ENCODE measurements at places on chromosomes 11 and 22.
A peak's percentile ranks its signal among the peaks of the same experiment; 100 is the strongest.

DNA sequence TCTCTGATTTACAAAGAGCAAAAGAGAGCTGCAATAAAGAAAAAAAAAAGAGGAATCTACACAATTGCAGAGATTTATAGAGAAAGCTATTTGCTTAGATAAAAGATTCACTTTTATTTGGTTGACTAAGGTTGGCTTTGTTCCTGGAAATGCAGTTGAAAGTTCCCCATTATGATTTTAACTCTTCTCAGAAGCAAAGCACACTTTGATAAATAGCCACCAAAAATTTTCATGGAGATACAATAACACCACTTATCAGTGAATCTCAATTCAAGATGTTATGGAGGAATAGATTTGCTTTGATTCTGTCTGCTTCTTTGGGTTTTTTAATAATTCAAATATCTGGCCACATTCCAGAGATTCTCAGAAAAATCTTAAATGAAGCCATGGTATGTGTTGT, 88.5 kb upstream of the ANO3 start:
- DNase-seq, result no peak

DNA sequence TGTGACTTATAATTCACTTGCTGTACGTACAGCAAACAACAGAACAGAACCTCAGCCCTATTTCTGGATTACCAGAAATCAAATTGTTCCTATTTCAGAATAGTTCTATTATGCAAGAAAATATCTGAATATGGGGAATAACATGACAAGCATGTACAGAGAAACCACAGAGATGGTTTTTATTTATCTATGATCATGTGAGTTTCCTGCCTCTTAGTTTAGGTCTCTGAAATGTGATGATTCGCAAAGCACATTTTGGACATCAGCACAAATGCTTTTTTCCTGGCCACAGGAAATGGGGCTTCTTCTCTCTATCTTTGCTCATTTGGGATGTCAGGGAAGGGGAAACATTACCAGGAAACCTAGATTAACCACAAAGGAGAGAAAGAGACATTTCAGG, 266.7 kb upstream of the CTSC start:
- DNase-seq, result no peak

DNA sequence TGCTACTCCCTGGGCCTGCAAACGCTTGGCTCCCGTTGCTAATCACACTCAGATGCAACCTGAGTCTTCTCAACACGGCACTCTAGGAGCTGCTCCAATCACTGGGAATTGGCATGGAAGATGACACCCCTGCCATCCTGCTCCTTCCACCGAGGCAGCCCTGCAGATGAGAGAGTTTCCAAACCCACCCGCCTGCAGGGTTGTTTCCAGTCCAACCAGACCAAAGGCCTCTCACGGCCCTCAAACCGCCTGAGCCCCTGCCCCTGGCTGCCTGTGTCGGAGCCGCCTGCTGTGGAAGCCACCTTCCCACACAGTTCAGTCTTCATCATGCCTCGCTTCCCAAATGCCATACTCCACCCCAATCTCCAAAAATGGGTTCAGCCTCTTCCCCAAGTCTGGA, 36.8 kb upstream of the TP53I11 start:
- DNase-seq, result no peak

GRCh38 chr11:111355101-111355500, 24.0 kb downstream of the POU2AF1 start:
- no peak for DNase-seq

- peak; percentile 68 for DNase-seq
Measured at GRCh38 chr22:31952472-31952871, 8.1 kb downstream of the YWHAH start.

DNA sequence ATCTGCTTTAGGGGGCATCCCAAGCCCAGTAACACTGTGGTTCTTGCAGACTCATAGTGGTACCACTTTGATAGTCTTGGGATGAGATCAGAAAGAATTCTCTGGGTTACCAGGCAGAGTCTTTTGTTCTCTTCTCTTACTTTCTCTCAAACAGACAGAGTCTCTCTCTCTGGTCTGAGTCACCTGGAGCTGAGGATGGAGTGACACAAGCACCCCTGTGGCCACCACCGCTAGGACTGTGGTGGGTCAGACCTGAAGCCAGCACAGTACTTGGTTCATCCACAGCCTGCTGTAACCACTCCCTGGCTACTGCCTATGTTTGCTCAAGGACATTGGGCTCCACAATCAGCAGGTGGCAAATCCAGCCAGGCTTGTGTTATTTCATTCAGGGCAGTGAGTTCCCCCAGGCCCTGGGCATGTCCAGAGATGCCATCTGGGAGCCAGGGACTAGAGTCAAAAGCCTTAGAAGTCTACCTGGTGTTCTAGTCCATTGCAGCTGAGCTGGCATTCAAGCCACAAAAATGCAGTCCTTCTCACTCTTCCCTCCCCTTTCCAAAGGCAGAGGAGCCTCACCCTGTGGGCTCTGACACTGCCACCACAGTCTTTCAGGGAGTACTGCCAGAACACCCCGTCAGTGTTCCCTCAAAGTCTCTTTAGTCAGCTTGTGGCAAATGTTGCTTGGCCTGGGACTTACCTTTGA, 29.9 kb downstream of the ENDOD1 start:
- no peak for DNase-seq

DNA sequence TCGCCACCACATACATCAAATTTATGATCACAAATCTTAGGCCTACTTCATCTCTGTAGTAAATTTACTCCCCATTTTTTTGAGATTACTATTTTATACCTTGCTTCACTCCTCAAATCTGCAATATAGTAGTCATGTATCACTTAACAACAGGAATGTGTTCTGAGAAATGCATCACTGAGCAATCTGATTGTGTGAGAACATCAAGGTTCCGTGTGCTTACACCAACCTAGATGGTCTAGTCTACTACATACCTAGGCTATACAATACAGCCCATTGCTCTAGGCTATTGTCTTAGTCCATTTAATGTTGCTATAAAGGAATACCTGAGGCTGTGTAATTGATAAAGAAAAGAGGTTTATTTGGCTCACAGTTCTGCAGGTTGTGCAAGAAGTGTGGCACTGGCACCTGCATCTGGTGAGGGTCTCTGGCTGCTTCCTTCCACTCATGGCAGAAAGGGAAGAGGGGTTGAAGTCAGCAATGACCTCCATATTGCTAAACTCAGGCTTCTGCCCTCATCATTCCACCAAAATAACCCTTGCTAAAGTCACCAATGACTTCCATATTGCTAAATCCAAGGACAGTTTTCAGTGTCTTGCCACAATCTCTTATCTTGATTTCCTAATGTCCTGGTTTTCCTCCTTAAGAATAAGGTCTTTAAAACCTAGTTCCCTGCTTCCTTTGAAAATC, 140.3 kb downstream of the RBFOX2 start:
- no peak for DNase-seq

- DNase-seq, result no peak
Measured at GRCh38 chr11:6298605-6299004, 21.7 kb downstream of the CAVIN3 start.

DNA sequence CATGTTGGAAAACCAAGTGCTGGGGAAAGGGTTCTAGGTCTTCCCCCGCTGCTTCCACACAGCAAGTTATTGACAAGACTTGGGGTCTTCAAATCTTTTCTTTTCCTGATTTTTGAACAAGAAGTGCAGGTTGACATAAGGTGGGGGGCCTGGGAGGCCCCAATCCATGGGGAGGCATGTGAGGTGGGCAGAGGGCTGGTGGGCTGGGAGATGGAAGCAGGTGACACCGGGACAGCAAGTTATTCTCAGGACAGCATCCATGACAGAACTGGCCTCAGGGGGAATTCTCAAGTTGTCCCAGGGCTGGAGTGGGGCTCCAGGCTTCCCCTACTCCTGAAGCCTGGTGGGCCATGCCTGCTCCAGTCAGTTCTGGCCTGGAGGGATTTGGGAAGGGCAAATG, 5.5 kb downstream of the FGF19 start:
- no peak for DNase-seq

DNA sequence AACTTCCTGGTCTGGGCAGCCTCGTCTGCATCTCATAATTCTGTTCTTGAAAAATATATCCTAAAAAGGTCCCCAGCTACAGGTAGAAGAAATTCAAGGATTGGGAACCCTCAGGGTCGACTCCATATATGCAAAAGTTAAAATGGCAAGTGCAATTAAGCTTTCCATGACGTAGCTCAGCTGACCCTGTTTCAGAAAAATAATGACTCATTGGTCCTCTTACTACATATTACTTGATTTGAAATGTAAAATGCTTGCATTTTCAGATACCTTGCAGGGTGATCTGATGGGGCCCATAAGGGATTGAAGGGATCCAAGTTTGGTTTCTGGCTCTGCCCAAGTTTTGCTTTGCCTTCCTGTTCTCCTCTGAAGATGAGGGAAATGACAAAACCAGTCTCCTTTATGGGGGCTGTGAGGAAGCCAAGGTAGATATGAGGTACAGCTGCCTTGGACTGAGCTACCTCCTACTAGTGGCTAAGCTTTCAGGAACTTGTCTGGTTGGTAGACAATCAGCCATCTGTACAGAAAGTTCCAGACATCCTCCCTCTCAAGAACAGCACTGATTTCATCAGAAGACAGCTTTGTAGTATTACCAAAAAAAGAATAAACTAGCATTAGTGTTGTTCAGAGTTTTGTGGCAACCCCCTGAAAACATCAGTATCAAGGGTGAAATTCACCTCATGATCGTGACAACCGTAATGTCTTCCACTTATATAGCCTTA, 177.3 kb downstream of the DBX1 start:
- no peak for DNase-seq

DNA sequence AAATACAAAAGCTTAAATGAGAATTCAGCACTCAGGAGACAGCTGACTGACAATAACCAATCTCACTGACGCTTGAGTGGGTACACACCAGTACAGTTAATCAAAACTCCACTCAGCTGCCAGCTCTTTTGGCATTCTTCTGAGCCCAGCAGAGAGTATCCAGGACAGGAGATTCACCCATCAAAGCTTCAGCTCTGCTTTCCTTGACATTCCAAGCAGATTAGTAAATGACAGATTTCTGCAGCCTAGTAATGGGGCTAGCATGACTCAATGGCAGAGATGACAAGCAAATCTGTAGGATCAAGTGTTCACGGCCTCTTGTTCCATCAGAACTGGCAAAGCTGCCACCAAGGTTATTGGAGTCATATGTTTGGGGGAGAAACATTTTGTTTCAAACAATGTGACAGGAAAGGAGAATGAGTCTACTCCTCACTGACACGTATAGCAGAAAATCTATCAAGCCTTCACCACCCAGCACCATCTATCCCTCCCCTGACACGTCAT, 420.0 kb downstream of the DYNC2H1 start:
- DNase-seq, result peak; percentile 44

DNA sequence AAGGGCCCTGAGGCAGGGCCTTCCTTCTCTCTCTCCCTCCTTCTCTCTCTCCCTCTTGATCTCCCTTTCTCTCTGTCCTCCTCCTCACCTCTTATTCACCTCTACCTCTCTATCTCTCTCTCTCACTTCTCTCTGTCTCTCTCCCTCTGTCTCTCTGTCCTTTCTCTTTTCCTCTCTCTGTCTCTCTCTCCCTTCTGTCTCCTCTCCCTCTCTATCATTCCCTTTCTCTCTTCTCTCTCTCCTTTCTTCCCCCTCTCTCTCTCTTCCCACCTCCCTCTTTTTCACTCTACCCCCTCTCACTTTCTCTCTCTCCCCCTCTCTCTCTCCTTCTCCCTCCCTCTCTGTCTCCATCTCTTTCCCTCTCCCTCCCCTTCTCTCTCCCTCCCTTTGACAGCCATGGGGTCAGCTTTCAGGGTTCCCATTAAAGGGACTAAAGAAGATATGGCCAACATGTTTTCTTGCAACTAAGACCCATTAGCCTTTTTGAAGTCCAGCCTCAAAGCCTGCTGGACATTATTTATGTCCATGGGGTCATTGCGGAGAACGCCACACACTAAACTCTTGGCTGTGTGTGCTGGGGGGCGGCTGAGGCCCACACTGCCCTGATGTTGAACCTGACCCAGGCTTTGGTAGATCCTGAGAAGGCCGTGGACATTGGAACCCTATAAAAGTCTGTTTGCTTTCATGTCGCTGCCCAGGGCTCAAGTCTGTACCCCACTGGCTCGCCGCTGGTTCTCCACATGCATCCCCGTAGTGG, 15.0 kb downstream of the ANO1 start:
- no peak for DNase-seq

DNA sequence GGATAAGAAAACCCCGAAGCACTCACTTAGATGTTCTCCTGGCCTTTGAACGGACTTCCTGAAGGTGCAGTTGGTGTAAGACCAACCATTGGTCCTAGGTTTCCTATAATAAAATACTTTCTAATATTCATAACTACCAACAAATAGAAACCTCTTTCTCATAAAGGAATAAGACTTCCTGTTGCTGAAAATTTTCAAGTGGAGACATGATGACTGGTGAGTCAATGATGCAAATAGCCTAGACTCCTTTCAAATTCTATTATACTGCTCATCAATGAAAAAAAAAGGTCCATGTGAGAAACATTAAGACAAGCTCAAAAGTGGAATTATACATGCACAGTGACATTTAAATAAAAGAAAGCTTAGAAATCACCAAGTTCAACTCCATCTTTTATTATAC, 862.8 kb downstream of the FAM181B start:
- DNase-seq, result no peak

GRCh38 chr11:36012455-36012854, 68.6 kb downstream of the LDLRAD3 start:
- DNase-seq, result no peak

GRCh38 chr11:66846671-66847091, 3.4 kb downstream of the RCE1 start:
- no peak for DNase-seq

GRCh38 chr11:67082071-67082791, 25.6 kb downstream of the RHOD start:
- no peak for DNase-seq

- DNase-seq, result no peak
Measured at GRCh38 chr11:100689141-100689540, 2.1 kb downstream of the ARHGAP42 start.

GRCh38 chr22:45969414-45969799, 7.6 kb downstream of the WNT7B start:
- DNase-seq, result no peak

- no peak for DNase-seq
Measured at GRCh38 chr11:64264371-64264852, 13.1 kb downstream of the PLCB3 start.

GRCh38 chr22:44710474-44711240, 8.7 kb downstream of the PRR5 start:
- no peak for DNase-seq

- no peak for DNase-seq
Measured at GRCh38 chr11:35487532-35488078, 37.8 kb downstream of the PAMR1 start.

DNA sequence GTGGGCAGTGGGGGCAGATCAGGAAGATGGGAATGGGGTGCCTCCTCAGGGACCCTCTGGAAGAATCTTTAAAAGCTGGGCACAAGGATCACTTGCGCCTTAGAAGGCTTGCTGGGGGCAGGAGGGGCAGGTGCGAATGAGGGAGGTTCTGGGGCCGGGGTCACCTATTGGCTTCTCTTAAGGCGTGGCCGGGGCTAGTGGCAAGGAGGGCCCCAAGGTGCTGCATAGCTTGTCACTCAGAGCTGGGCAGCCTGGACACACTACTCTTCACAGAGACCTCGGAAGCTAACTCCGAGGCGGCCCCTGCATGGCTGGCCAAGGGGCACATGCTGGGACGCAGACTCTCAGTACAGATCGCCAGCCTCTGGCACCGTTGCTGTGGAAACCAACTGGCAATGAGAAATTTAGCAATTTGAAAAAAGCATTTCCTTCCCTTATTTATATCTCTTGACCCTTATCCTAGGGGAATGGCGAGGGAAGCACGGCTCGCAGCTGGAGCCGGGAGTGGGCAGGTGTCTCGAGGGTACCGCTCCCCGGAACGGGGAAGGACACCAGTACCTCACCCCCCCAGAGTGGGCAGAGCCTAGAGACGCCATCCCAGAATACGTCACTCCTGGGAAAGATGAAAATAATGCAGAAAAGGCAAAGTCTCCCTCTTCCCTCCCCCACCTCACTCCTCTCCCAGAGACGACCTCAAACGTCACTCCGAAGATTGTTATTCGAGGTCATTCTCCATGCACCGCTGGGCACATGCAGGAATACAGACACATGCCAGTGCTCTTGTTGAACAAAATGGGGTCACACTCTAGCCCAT, 188.1 kb downstream of the CTTN start:
- DNase-seq, result no peak
